Fibroblast of skin of abdomen (primary cell): ENCODE measurements at places on chromosomes 4 and X.

- DNase-seq: no peak
These were observed 4.4 kb upstream of the PGM2 start for GRCh38 chr4:37821953-37822605.

- DNase-seq: no peak
These were observed 17.7 kb downstream of the SPARCL1 start for GRCh38 chr4:87511500-87511899.

- DNase-seq: no peak
These were observed 141.2 kb downstream of the DHX15 start for GRCh38 chr4:24443200-24443599.

DNA sequence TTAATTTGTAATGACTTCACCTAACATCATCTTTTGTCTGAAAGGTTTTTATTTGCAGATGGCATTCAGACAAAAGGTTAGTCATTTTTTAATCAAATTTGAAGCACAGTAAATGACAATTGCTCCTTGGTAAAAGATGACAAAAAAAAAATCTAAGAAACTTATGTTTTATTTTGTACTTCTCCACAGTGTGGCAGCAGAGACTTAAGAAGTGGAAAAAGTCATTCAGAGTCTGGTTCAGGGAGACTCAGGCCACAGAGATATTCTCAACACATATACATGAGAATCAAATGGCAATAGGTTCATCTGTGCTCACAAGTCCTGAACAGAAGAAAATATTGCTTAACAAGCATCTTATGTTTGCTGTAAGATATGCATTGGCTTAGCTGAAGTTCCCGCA lies 436.2 kb downstream of the KCNIP4 start:
- DNase-seq: peak; percentile 8

DNA sequence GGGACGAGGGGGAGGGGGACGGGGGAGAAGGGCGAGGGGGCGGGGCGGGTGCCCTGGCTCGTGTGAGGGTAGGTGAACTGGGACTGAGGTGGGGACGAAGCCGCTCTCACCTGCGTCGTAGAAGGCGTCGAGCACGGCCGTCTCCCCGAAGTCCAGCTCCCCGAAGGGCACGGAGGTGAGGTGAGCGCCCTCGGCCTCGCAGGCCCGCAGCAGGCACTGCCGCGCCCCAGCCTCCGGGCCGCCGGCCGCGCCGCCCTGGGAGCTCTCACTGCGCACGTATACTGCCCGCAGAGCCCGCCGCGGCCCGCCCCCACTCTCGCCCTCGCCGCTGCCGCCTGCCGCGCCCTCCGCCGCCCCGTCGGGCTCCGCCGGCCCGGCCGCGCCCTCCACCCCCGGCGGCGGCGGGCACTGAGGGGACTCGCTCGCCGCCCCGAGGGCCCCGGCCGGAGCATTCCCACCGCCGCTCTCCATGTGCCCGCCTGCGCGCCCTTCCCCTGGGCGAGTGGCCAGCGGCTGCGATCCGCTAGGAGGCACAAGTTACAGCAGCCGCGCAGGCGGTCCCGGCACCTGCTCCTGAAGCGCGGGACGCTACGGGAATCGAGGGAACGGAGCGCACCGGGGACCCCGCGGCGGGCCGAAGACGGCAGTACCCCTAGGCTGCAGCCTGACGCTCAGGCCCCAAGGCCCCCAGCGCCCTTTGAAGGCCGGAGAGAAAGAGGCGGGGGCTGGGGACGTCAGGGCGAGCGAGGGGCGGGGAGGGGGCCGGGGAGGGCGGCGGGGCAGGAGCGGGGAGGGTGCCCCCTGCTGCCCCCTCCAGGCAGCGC lies at the start of gene MAP3K15:
Gene MAP3K15, minus strand, starts transcription at position 718 of the 824 bp plus-strand sequence. Its CDS starts 247 bp downstream, at position 471.
- DNase-seq: no peak

DNA sequence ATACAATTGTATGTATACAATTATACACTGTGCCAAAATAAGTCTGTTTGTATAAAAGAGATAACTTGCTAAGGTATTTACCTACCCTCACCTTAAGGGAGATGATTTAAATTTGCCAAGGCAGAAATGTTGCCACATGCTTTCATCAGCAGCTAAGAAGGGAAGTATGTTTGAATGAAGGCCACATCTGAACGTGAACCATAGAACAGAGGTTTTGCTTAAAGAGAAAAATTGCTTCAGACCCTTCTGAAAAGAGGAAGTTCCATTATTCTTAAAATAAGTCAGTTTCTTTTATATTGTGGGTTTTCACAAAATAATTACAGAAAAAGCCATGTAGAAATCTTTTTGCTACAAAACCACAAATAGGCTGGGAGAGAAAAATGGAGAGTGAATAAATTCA lies 621.5 kb upstream of the HTR2C start:
- DNase-seq: no peak

DNA sequence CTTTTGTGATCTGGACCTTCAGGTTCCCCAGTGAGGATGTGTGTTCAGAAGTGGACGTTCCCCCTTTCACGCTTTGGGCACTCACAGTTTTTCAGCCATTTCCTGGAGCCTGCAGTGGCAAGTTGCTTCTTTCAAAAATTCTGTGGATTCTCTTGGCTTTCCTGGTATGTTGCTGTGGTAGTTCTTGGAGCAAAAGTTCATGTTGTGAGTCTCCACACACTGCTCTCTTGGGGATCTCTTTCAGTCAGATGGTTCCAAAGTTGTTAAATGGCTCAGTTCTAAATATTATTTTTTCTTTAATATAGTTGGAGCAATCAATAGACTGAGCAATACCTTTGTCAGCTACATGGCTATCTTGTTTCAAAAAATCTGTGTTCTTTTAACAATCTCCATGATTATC lies 28.5 kb upstream of the BANK1 start:
- DNase-seq: no peak

DNA sequence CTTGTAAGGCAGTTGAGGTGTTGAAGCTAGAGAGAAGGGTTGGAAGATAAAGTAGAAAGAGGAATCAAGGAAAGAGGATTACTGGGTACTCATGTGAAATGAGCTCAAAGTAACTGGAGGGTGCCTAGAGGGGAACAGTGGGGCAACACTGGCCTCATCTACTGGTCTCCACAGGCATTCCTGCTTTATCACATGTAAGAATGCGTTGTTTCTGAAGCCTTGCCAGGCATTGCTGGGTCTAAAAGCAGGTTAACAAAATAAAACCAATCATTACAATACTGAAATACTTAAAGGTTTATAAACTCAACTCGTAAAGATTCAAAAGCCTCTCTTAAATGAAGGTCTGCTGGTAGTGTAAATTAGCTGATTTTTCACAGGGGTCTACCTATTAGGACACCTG lies 96.0 kb downstream of the FANCB start:
- DNase-seq: no peak

GRCh38 chr4:84681486-84682274 lies 98.8 kb downstream of the CDS1 start:
- DNase-seq: peak; percentile 77

- DNase-seq: no peak
These were observed 33.6 kb downstream of the RASSF6 start for GRCh38 chr4:73586666-73587065.

DNA sequence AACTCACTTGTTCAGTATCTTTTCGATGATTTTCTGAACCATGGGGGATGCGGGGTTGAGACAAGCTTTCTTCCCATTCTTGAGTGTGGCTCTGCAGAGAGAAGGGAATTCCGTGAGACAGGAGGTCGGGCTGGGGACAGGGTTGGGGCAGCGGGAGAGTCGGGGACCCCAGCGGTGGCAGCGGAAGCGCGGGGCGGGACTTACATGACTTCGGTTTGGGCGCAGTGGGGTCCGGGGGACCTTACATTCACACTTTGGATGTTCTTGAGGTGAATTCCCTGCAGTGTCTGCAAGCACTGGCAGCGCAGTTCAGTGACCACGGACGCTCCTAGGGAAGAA lies 434 bp downstream of the CXCL3 start:
- DNase-seq: no peak

DNA sequence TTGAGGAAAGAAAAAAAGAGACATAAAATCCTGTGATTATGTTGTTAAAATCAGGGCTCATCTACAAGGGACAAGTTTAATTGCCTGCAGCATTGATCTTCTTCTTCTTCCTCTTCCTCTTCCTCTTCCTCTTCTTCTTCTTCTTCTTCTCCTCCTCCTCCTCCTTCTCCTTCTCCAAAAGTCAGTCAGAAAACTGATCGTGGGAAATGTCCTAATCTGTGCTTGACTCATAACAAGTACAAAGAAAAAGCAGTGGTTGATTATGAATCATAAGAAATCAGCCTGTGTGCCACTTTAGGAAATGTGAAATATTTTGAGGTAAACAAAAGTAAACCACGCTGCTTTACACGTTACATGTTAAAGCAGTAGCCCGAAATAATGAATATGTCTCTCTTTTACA lies 2.7 kb upstream of the ATP10D start:
- no peak for DNase-seq

GRCh38 chrX:54776987-54777672 lies 20.9 kb downstream of the ITIH6 start:
- DNase-seq: no peak

DNA sequence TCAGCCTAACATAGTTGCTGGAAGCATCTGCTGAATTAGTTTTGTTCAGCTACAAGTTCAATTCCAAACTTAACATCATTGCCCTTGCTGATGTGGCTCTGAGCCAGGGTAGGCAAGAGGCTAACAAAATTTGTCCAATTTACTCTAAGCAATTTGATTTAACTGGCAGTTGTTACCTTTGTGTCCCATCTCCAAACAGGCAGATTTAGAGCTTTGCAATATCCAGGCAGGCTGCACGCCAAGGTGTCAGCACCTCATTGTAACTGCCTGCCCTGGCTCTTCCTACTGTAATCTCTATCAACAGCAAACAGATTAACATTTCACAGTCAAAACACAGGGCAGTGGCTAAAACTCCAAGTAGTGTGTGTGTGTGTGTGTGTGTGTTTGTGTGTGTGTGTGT lies 2070.6 kb downstream of the PCDH7 start:
- DNase-seq: no peak

- no peak for DNase-seq
These were observed 65.1 kb downstream of the GPR143 start for GRCh38 chrX:9700555-9700954.

GRCh38 chr4:70979445-70980008 lies 13.9 kb upstream of the DCK start:
- peak; percentile 7 for DNase-seq

- DNase-seq: no peak
These were observed 67.5 kb downstream of the ZFYVE28 start for GRCh38 chr4:2350982-2351381.

DNA sequence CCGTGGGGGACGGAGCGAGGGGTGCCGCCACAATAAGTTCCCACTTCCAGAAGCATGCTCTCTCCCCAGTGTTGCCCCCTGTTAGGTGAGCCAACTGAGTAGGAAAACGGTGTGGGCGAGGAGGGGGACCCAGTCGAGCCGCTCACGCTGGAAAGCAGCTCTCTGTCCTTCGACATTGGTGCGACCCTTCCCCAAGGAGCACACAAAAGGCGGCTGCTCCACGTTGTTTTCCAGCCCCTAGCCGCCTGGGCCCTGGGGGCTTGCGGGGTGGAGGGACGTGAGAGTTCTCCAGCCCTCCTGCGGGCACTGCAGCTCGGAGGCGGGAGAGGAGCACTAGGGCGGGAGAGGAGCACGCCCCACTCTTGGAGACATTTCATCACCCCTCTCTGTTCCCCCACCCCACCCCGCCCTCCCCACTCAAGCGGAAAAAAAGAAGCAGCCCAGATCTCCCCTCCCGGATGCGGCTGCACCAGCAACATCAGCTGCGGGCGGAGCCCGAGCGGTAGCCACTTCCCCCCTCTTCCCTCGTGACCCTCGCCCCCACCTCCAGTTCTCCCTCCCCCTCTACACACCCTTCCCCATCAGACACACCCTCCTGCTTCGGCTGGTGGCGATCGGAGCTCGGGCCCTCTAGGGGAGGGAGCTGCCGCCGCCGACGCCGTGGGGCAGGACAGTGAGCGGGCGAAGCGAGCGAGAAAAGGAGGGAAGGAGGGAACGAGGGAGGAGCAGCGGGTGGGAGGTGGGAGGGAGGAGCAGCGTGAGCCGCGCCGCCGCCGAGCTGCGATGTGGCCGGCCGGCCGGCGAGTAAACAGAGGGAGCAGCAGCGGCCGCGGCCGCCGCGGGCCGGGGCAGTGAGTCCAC lies at the start of gene DOCK11:
Gene DOCK11, plus strand, starts transcription at position 755 of the 861 bp plus-strand sequence. CDS start 157 bp downstream, outside the sequence.
- peak; percentile 90 for DNase-seq

DNA sequence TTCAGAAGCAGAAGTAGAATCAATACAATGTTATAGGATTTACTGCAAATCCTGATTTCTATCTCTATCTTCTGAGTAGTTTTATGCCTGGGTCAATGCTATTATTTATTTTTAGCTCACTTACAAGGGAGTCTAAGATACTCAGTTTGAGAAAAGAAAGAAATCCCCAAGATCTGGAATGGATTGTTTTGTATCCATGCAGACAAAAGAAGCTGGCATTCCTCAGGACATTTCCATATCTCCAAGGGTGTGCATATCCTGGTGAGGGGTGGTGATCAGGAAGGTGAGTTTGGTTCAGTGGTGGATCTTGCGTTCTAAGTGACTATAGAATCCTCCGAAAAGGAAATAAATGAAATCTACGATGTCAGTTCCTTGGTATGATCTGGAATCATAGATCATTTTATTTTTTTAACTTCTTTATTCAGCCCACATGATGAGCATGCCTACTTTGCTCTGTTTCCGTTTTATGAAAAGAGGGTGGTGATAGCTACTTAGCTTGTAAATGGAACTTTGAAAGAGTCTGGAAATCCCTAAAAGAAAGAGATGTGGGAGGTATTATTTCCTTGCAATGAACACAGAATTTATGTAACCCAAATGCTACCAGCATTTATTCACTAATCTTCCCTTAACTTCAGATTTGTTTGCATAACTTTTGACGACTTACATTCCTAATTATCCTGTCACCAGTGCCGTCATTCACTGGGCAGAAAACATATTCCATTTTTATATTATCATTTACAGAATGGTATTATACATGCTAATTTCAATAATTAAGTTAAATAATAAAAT lies 81.1 kb upstream of the RAPGEF2 start:
- DNase-seq: no peak

- DNase-seq: no peak
These were observed 22.8 kb upstream of the SH3RF1 start for GRCh38 chr4:169293343-169294176.

DNA sequence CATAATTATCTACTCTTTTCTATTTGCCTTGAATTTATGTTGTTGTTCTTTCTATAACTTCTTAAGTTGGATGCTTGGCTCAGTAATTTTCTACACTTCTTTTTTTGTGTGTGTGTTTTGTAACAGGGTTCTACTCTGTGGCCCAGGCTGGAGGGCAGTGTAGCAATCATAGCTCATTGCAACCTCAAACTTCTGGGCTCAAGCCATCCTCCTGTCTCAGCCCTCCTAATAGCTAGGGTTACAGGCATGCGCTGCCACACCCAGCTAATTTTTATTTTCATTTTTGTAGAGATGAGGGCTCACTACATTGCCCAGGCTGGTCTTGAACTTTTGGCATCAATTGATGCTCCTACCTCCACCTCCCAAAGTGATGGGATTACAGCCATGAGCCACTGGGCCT lies 20.7 kb upstream of the UCHL1 start:
- DNase-seq: no peak

DNA sequence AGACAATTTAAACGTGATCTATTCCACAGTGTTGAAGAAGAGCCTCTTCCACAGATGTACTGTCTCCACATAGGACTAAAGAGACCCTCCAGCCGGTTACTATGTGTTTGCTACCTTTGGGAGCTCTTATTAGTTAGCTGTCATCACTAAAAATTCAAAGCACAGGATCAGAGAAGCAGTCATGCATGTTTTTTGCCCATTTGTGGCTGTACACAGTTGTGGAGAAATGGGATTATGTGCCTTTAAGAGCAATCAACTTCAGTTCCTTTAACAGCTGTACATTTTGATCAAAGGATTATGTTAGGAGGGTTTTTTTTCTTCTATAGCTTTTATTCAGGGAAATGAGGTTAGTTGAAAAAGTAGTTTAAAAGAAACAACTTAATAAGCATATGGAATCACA lies 149.0 kb upstream of the SPOCK3 start:
- DNase-seq: no peak
